ENCODE measurements at places on chromosomes 7 and 10.

- no peak for DNase-seq
These were observed 4.0 kb upstream of the GCK start for GRCh38 chr7:44193011-44193802.

DNA sequence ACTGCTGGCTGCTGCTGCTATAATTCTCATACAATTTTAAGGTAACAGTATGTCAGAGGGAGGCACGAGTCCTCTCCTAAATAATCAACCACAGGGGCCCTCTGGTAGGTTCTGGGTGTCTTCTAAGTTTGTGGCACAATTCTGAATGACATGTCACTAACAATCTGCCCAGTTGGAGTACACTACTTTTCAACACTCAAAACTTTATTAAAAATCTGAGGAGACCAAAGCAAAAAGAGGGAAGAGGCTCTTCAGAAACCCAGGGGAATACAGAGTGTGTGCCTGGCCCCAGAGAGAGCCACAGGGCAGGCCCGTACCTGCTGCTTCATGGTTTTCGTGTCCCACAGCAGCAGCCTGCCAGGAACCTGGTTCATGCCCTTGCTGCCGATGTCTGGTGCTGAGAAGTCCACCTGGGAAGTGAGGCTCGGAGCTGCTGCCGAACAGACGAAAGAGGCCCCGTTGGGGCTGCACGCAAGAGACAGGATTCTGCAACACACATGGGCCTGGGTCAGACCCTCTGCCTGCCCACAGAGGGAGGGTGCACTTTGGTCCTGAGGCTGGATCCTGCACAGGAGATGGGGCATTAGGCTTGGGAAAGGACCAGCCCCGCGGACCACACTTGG lies 18.3 kb downstream of the WDR91 start:
- DNase-seq, result no peak

- DNase-seq, result no peak
These were observed 65.6 kb downstream of the ZNF503 start for GRCh38 chr10:75335983-75336382.

GRCh38 chr7:83934118-83934734 lies 260.4 kb downstream of the SEMA3A start:
- DNase-seq, result no peak

DNA sequence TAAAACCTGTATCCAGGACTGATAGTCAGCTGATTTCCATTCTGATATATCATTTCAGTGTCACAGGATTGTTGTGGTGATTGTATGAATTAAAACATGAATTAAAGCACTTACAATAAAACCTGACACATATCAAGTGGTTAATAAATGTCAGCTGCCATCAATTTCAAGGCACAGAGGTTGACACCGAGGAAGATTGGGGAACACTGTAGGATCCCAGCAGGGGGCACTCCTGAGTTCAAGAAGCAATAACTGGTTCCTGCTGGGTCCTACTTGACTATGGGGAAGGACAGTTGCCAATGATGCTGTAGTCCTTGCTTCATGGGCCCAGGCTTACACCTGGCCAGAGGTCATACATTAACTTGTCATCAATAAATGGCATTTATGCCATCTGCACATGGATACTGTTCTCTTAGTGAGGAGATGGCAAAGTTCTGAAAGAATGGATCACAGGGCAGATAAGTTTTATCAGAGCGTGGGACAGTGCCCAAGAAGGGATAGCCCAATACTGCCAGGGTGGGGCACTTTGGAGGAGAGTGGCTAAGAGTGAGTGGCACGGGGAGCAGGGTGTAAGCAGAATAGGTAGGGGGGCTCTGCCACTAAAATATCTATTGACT lies 24.1 kb downstream of the FZD1 start:
- no peak for DNase-seq

Data from activated naive CD4-positive, alpha-beta T cell treated with Interleukin-2 at 50 U/mL for 16 hours (primary cell).